HCT116 (cell line): ENCODE measurements at places on chromosomes 7 and 10. TPM values are rescaled to one million over a fixed set of nuclear protein-coding genes. Genes with fewer than 3 reads are reported as not detected.

DNA sequence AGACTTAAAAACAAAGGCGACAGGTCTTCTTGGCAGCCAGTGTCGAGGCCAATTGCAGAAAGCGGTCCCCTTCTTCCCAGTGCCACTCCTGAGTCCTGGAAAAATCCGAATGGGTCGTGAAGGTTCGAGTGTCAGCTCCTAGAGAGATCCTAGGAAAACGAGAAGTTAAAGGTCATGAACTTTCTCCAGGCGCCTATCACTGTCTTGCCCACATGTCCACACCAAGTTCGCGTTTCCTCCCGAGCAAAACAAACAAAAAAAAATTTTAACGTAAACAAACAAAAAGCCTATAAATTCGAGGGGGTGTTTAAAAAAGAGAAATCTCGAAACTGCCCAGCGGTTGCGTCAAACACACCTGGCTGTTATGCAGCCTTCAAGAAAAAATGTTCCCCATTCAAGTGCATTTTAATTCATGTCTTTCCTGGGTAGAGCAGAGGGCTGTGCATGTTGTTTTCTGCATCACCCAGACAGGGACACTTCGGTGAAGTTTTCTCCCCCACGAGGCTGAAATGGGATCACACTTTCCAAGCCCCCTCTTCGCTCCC, 1.5 kb downstream of the ARHGAP21 start:
- no peak for DNase-seq
- H3K27ac ChIP-seq: peak overlapping the region; percentile 90
- peak overlapping the region; percentile 61 for H3K4me3 ChIP-seq
- H3K36me3 ChIP-seq: no peaks in the 10 kb centered on the region; the same call in 1 of the 2 replicates

DNA sequence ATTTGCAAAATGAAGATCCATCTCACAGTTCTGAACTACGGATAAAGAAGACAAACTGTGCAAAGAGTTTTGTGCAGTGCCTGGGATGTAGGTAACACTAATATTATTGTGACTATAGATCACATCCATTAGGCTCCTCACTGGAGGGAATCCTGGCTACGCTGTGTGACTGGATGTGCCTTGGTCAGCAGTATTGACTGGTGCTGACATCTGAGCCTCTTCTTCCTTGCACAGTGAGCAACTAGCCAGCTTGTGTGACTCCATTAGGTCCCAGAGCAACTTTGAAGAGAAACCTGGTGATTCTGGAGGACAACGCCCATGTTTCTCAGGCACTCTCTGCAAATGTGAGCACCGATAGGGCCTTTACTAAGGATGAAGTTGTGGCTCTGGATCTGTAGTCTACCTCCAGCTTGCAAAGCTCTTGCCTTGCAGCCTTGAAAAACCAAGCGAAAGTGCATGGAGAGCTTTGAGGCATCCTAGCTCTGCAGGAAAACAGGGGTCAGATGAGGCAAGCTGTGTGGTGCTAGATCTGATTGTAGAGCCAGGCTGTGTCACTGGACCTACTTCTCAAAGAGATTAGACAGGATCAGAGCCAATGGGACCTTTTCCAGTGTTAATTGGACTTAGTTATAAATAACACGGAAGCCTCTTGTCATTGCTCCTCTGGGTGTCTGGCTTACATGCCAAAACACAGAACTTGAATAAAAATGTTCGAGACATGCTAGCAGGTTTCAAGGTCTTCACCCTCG, 303.6 kb upstream of the LYZL1 start:
- H3K27me3 ChIP-seq: no peaks in the 10 kb centered on the region
- H3K36me3 ChIP-seq: no peaks in the 10 kb centered on the region
- H3K4me3 ChIP-seq: no peak overlapping the region
- peaks cover 22% of the 10 kb centered on the region for H3K4me1 ChIP-seq

- H3K27ac ChIP-seq: no peak overlapping the region
- no peak for DNase-seq
- 0 out of 2 replicates have a peak, but pooled peaks cover 3% of the 10 kb centered on the region for H3K27me3 ChIP-seq
- no peaks in the 10 kb centered on the region for H3K4me1 ChIP-seq
- no peak overlapping the region for H3K4me3 ChIP-seq
These were observed 44.8 kb upstream of the ELFN1 start for GRCh38 chr7:1624999-1625927.

GRCh38 chr7:110877016-110877415, 213.9 kb upstream of the LRRN3 start:
- H3K4me3 ChIP-seq: no peak overlapping the region
- no peaks in the 10 kb centered on the region for H3K27me3 ChIP-seq
- H3K36me3 ChIP-seq: no peaks in the 10 kb centered on the region
- no peak overlapping the region for H3K27ac ChIP-seq

The ZSCAN25 gene
- 14.0 TPM for total RNA-seq
